Iris pigment epithelial cell (primary cell): ENCODE measurements at places on chromosomes 13 and 19.

- DNase-seq = peak; percentile 77
Observed at GRCh38 chr13:76884186-76884906, 1.9 kb downstream of the KCTD12 start.

GRCh38 chr19:29172302-29172701 is 40.6 kb downstream of the UQCRFS1 start:
- DNase-seq = no peak

DNA sequence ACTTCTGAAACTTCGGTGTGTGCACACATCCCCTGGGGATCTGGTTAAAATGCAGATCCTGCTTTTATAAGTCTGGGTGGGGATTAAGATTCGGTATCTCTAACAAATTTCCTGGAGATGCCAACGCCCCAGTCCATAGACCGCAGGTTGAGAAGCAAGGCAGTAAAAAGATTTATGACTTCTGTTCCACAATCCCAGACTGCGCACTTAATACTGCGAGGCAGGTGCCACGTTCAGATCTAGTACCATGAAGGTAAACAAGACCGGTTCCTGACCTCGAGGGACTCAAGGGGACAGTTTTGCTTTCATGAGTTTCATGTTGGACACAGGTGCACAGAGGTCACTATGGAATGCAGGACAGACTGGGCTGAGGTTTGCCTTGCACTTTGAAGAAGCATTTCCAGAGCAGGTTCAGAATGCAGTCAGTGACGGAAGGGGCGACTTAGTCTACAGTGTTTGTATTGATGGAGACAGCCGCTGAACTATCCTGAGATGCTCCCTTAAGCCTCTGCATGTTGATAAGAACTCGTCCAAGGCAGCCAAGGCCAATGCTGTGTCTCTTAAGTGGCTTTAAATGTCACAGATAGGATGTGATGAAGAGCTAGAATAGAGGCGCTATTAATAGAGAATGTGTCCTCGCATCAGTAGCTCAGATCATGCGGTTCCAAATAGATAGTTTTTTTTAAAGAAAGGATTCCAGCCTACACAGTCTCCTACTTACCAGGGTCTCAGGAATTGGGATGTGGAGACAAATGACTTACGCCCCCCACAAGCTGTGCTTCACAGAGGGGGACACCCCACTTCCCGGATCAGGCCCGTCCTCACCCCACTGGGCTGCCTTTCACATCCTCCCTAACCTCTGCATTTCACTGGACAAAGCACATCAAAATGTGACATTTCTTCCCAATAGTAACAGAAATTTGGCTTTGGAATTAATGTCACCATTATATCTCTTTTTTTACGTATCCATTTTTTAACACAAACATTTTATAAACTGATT is 97.1 kb upstream of the IRS2 start:
- no peak for DNase-seq

- DNase-seq = peak; percentile 53
Observed at GRCh38 chr19:4456843-4457653, 546 bp downstream of the UBXN6 start.
